AG08395 (cell line): ENCODE measurements at places on chromosomes 1 and 21.

DNA sequence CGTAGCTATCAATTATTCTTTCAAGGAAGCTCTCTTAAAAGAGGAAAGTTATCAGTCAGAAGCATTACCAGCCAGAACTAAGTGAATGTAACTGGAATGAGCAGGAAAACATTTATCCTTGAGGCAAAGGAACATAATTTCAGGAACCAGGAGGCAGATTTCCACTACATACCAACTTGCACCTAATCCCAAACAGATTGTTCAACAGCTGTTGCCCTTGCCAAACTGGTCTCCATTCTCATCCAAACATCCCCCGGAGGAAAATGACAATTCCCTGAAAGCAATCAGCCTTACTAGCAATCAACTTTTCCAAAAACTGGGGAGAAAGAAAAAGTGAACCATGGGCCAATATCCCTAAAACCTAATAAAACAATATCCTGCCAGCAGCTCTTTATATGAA lies 35.0 kb downstream of the ENAH start:
- no peak for DNase-seq

DNA sequence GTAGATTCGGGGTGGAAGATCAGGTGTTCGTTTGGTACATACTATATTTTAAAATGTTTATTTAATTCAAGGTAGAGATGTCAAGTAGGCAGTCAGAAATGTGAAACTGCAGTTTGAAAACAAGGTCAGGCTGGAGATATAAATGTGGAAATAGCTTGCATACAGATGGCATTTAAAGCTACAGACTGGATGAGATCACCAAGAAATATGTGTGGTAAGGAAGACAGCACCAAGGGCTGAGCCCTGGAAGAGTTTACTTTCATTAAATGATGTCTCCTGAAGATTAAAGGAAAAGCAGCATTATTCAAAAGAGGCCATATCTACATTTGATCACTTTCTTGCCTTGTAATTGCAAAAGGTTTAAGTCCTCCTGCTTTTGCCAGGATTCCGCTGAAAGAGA lies 271.3 kb downstream of the PTBP2 start:
- peak; percentile 53 for DNase-seq

DNA sequence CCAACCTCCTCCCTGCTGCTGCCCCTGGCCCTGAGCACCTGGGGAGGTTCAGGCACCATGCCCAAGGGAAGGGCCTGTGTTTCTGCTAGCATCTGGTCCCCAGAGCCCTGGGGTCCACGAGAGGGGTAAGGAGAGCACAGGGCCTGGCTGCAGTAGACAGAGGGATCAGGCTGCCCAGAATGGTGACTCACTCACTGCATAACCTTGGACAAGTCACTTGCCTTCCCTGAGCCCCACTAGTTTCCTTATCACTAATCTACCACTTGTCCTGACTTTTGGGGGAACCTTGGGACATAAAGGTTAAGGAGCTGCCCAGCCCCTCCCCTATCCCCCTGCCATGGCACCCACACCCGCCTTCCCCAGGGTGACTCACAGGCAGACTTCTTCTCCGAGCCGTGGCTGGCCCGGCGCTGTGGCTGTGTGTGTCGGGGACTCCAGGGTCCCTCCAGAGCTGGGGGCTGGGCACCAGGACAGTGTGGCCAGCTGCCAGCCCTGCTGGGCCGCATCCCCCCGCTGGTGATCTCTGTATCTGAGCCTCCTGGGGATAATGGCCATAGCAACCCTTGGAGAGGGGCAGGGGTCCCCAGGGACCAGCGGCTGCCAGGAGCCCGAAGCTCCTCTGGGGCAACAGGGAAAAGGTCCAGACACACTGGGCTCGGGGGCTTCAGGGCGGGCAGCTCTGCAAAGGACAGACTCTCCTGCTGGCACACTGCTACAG lies 4.0 kb downstream of the ARHGEF19 start:
- no peak for DNase-seq

- DNase-seq, result no peak
Observed at GRCh38 chr1:92705446-92705845, 79.5 kb downstream of the EVI5 start.

GRCh38 chr1:100035214-100035613 lies 65.4 kb downstream of the SLC35A3 start:
- no peak for DNase-seq

- DNase-seq, result no peak
Observed at GRCh38 chr1:171868217-171868803, 27.0 kb downstream of the DNM3 start.
